ENCODE measurements at places on chromosomes 7 and 10. TPM values are rescaled to one million over a fixed set of nuclear protein-coding genes. Genes with fewer than 3 reads are reported as not detected.

GRCh38 chr7:158021836-158022235 lies 565.8 kb downstream of the PTPRN2 start:
- H3K4me1 ChIP-seq, result no peaks in the 10 kb centered on the region
- no peaks in the 10 kb centered on the region for H3K27me3 ChIP-seq
- no peak overlapping the region for H3K27ac ChIP-seq
- no peak for DNase-seq
- no peaks in the 10 kb centered on the region for H3K36me3 ChIP-seq

- no peak for DNase-seq
- no peak overlapping the region for H3K27ac ChIP-seq
- H3K27me3 ChIP-seq, result no peaks in the 10 kb centered on the region
- no peaks in the 10 kb centered on the region for H3K4me1 ChIP-seq
Measured at GRCh38 chr7:90661290-90662151, 65.4 kb downstream of the CDK14 start.

DNA sequence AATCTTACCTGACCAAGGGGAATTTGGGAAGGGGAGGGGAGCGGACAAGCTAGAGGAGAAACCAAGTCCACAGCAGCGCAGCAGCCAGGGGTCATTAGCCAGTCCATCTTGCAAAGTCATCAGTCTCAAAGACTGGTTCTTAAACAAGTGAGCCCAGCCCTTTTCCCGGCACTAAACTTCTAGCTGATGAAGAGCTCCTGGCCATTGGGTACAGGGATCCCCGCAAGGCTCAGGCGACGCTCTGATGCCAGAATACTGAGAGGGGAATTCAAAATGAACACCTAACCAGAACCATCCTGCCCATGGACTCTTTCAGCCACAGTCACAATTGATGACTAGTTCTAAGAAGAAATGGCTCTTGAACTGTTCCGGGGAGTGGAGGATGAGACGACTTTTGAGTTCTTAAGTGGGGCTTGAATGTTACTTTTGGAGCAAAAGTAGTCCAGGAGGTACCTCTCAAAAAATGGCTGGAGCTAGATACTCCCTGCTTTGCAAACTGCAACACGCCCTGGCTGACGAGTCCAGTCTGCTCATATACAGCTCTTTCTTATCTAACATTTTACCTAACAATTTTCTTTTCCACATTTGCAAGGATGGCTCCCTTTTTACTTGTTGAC lies 2.5 kb upstream of the TWIST1 start:
- peaks cover 17% of the 10 kb centered on the region for H3K36me3 ChIP-seq
- peaks cover 43% of the 10 kb centered on the region for H3K27me3 ChIP-seq
- H3K4me1 ChIP-seq, result no peaks in the 10 kb centered on the region
- H3K4me3 ChIP-seq, result no peak overlapping the region

- H3K27me3 ChIP-seq, result peaks cover 3% of the 10 kb centered on the region
- H3K36me3 ChIP-seq, result peaks cover 26% of the 10 kb centered on the region
- no peak overlapping the region for H3K4me3 ChIP-seq
- H3K27ac ChIP-seq, result no peak overlapping the region
Measured at GRCh38 chr7:129775695-129776361, 164.3 kb downstream of the NRF1 start.

DNA sequence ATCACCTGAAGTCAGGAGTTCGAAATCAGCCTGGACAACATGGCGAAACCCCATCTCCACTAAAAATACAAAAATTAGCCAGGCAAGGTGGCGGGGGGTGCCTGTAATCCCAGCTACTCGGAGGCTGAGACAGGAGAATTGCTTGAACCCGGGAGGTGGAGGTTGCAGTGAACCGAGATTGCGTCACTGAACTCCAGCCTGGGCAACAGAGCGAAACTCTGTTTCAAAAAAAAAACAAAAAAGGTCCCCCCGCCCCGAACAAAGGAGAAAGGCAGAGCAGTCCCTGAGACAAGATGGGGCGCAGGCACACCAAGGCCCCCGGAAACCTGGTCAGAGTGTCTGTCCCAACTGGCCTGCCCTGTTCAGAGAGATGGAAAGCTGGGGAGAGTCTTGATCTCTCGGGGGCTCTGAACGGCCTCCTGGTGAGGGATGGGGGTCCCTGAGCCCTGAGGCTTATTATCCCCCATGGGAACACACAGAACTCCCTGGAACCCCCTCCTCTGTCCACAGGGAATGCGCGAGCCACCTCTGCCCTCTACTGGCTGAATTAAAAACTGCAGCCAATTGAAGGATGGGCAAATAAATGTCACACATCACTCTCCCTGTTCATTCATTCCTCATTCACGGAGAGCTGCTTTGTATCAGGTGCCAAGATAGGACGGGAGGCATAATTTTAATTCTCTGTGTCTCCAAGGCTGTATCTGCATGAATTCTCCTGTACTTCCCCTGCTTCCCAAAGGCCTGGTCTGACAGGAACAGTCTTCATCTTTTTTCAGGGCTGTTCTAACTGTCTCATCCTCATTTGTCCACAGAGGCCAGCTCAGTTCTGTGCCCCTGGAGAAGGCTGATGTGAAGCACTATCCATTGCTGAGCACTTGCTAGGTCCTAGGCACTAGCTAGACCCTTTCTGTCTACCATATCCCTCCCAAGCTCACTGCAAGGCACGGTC lies 28.9 kb downstream of the MAT1A start:
- H3K4me3 ChIP-seq, result no peak overlapping the region
- peaks cover 63% of the 10 kb centered on the region for H3K27me3 ChIP-seq

DNA sequence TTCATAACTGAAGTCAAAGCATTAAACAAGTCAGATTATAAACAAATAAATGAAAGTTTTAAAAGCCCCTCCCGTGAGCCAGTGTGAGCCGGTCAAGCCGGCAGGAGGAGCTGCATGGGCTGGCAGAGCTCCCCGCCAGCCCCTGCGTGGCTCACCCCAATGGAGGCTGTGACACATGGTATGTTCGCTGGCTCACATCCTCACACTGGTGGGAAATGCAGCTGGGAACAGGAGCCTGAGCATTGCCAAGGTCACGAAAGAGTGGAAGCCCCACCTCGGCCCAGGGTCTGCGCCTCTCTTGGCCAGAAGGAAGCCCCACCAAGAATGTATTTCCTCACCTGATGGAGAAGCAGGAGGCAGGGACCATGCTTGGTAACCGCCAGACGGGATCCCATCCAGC lies 261.7 kb upstream of the TCERG1L start:
- H3K36me3 ChIP-seq, result no peaks in the 10 kb centered on the region
- DNase-seq, result no peak
- peaks cover 10% of the 10 kb centered on the region for H3K27me3 ChIP-seq
- no peak overlapping the region for H3K27ac ChIP-seq
- no peaks in the 10 kb centered on the region for H3K4me1 ChIP-seq
- H3K4me3 ChIP-seq, result no peak overlapping the region

GRCh38 chr10:91931526-91932190 lies 8.1 kb downstream of the BTAF1 start:
- peaks cover 46% of the 10 kb centered on the region for H3K4me1 ChIP-seq
- no peak overlapping the region for H3K4me3 ChIP-seq
- H3K36me3 ChIP-seq, result peaks cover 8% of the 10 kb centered on the region

- no peaks in the 10 kb centered on the region for H3K4me1 ChIP-seq
- no peak for DNase-seq
- no peak overlapping the region for H3K27ac ChIP-seq
- no peaks in the 10 kb centered on the region for H3K27me3 ChIP-seq
- H3K36me3 ChIP-seq, result peaks cover 15% of the 10 kb centered on the region
- no peak overlapping the region for H3K4me3 ChIP-seq
Measured at GRCh38 chr7:44401692-44402091, 76.3 kb upstream of the CAMK2B start.

GRCh38 chr7:157462840-157463239 lies 126.0 kb downstream of the DNAJB6 start:
- no peaks in the 10 kb centered on the region for H3K36me3 ChIP-seq
- peaks cover 17% of the 10 kb centered on the region for H3K4me1 ChIP-seq
- H3K27ac ChIP-seq, result no peak overlapping the region

GRCh38 chr7:74499835-74500388 lies 46.2 kb downstream of the GTF2IRD1 start:
- no peak overlapping the region for H3K4me3 ChIP-seq
- H3K27ac ChIP-seq, result no peak overlapping the region
- H3K4me1 ChIP-seq, result no peaks in the 10 kb centered on the region
- H3K36me3 ChIP-seq, result peaks cover 9% of the 10 kb centered on the region
- no peaks in the 10 kb centered on the region for H3K27me3 ChIP-seq

DNA sequence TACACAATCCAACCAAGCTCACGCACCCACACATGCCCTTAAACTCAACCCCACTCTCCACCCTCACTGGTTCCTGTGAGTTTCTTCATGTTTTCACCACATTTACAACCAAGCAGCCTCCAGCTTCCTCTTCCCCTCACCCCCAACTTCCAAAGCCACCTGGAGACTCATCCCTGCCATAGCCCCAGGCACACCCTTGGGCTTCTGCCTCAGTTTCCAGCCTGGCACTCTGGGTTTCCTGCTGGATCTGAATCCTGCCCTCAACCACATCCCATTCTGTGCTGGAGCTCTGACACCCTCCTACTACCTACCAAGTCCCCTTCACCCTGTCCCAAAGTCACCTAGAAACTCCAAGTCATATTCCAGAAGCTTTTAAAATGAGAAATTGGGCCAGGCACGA lies 29.4 kb downstream of the CCDC3 start:
- H3K4me1 ChIP-seq, result no peaks in the 10 kb centered on the region
- H3K36me3 ChIP-seq, result no peaks in the 10 kb centered on the region
- no peak for DNase-seq
- no peak overlapping the region for H3K4me3 ChIP-seq
- peaks cover 75% of the 10 kb centered on the region for H3K27me3 ChIP-seq

DNA sequence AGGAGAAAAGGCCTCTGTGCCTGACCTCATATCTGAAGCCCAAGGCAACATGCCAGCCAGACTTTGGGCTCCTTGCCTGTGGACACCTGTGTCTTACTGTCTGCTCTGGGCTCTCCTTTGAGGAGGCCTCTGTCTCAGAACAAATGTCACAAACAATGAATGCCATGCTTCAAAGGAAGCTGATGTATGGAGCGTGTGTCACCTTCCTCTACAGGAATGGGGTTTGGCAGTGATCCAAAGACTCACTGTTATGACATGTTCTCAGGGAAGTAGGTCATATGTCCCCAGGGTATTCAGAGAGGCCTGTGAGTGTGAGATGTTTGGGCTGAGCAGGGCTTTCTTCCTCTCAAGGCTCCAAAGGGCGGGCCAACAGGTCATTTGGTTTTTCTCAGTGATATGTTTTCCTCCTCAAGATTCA lies 38.4 kb downstream of the PTPRE start:
- H3K27me3 ChIP-seq, result no peaks in the 10 kb centered on the region
- H3K4me1 ChIP-seq, result peaks cover 32% of the 10 kb centered on the region
- H3K27ac ChIP-seq, result peak overlapping the region; percentile 39
- H3K4me3 ChIP-seq, result no peak overlapping the region
- peak; percentile 69 for DNase-seq

- no peaks in the 10 kb centered on the region for H3K27me3 ChIP-seq
- H3K4me1 ChIP-seq, result peaks cover 20% of the 10 kb centered on the region
- DNase-seq, result peak; percentile 14
- H3K27ac ChIP-seq, result no peak overlapping the region
- no peak overlapping the region for H3K4me3 ChIP-seq
- peaks cover 24% of the 10 kb centered on the region for H3K36me3 ChIP-seq
Measured at GRCh38 chr10:24727786-24728185, 4.1 kb upstream of the ARHGAP21 start.

DNA sequence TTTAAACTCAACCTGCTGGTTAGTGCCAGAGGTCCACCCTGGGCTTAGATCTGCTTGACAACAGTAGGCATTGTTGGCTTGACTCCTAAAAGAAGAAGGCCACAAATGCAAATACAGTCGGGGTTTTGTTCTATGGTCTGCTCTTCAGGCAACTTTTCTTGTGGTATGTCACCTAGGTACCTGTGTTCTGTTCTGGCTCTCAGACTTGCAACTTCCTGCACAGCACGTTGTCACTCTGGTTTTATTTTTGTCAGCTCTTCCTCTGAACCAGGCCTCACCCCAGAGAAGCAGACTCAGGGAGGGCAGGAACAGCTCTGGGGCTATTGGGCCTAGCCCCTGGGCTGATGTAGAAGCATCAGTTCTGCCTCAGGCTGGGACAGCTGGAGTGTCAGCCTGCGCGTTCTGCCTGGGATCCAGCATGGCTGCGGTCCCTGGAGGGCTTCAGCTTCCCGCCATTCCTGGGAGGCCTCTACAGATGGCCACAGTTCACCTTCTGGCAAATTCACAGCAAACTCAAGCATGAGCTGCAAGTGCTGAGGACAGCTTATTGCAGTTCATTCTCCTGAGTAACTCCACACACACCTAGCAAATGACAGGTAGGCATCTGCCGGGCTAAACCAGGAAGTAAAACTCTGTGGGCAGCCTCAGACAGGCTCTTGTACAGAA lies 11.0 kb upstream of the PDCD4 start:
- peaks cover 22% of the 10 kb centered on the region for H3K4me1 ChIP-seq
- H3K27ac ChIP-seq, result no peak overlapping the region
- no peak overlapping the region for H3K4me3 ChIP-seq
- no peaks in the 10 kb centered on the region for H3K27me3 ChIP-seq

The DYNC1I1 gene
- total RNA-seq, result 0.73 TPM

The NUPR2 gene
- not detected for total RNA-seq
